ENCODE measurements at places on chromosomes 1 and 21. TPM values are rescaled to one million over a fixed set of nuclear protein-coding genes. Genes with fewer than 3 reads are reported as not detected.

Gene RAB3GAP2
- total RNA-seq, result 50.9 TPM

Gene LRRC7
- under 0.01 TPM for total RNA-seq

Gene KRTAP19-3
- total RNA-seq, result not detected

Gene DPM3
- total RNA-seq, result 24.6 TPM
